ENCODE measurements at places on chromosomes 5 and 9.

GRCh38 chr9:111298111-111298510 is 31.9 kb downstream of the OR2K2 start:
- DNase-seq, result no peak

- no peak for DNase-seq
Measured at GRCh38 chr9:97562542-97562941, 61.1 kb downstream of the TMOD1 start.

DNA sequence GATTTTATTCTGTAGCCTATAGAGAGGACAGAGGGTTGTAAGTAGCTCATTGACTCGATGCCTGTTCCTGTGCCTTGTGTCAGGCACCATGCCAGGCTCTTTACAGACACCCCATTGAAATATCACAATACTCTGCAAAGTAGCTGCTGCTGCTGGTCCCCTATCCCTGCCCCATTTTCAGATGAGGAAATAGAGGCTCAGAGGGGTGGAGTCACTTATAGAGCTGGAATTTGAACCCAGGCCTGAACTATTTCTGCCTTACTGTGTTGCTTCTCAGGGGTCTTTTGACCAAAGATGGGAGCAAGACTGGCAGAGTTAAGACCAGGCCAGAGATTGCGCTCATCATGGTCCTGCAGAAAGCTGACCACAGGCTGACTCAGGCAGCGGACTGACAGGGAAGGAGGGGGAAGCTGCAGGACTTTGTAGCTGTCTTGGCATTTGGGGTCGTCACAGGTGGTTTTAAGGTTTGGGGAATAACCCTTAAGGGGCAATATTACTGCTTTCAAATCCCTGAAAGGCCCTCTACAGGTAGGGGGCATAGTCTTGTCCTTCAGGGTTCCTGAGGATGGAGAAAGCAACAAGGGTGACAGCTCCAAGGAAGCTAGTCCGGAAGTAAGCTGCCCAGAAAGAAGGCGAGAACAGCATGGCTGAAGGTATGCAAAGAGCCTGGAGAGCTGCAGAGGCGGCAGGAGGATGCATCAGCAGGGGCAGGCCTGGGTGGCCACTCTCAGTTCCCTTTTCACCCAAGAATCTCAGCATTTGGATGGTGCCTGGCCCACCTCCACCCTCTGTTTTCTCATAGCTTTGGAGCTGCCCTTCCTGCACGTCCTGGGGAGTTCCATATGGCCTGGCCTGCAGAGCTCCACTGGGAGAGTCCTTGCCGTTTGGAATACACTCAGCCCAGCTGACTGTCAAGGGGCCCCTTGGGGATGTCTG is 18.3 kb upstream of the NDST1 start:
- no peak for DNase-seq

GRCh38 chr9:112914524-112914923 is 23.8 kb upstream of the SLC46A2 start:
- DNase-seq, result no peak

DNA sequence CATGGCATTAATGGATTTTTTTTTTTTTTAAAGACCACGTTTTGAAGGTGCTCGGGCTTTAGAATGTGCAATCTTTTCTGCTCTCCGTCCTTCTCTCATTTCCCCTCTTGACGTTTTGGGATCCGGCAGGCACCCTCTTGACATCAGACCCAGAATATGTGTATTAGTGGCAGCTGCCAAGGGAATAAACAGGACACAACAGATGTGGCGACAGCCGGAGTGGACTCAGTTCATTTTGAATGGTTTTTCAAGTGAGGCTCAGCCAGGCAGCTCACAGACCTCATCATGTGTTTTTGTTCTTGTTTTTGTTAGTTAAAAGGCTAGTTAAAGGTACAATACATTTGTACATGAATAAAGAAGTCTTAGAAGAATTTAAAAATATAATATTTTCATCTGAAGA is 365.0 kb upstream of the SEMA6A start:
- no peak for DNase-seq

GRCh38 chr5:51159164-51159563 is 224.1 kb upstream of the ISL1 start:
- DNase-seq, result no peak
